EL (cell line): ENCODE measurements at places on chromosomes 3 and 15.

DNA sequence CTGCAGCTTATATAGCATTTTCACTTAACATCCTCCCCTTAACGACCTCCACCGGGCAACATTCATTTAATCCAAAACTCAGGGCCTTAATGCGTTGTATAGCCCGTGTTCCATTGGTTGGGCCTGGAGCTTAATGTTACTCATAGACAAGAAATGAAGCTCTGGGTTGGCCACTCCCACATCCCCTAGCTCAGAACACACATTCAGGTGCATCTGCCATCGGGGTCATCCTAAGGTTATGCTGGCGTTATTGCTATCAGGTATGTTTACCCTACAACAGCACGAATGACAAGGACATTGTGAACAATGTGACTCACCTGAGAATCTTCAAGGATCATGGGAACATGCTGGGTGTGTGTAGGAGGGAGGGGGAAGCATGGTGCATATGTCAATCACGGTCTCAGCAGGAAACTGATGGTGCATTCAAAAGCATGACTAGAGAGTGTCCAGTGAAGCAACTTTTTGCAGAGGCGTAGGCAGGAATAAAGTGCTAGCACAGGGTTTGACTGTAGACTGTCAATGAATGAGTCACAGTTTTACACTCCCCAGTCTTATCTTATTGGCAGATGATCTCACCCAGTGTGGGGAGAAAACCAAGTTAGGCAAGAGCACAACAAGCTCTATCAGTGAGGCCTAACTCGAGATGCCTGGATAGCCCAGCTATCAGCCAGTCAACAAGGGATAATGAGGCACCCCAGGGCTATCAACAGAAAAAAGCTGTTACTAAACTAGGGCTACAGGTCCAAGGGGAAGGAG is 402.1 kb upstream of the MCTP2 start:
- DNase-seq, result no peak

GRCh38 chr15:70853318-70853972 is 512 bp downstream of the LARP6 start:
- peak; percentile 67 for DNase-seq

- peak; percentile 88 for DNase-seq
These were observed 24.6 kb upstream of the SRP14 start for GRCh38 chr15:40063563-40064011.

DNA sequence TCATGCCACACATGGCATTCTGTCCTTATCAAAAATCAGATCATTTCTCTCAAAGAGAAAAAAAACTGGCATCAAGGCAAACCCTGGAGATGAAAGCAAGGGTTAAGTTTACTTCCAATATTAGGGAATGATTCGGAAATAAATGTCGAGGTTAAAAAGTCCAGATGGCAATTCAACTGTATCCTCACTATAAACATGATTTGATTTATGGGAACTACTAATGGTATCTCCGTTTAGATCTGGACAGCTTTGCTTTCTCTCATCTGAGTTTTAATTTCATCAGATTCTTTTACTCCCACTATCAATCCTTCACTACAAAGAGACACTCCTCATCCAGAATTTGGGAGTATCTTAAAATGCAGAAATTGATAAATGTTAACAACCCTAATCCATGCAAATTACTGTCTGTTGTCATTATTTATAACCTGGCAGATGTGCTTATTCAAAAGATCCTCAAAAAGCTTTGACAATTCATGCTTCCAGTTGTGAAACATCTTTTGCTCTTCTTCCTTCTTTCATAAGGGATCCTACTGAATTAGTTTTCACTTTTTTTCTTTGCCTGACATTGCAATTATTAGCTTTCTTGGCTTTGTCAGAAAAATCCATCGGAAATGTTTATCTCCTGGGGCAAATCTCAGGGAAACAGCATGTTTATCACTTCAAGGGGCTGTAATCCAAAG is 903.2 kb downstream of the MCTP2 start:
- DNase-seq, result peak; percentile 56

DNA sequence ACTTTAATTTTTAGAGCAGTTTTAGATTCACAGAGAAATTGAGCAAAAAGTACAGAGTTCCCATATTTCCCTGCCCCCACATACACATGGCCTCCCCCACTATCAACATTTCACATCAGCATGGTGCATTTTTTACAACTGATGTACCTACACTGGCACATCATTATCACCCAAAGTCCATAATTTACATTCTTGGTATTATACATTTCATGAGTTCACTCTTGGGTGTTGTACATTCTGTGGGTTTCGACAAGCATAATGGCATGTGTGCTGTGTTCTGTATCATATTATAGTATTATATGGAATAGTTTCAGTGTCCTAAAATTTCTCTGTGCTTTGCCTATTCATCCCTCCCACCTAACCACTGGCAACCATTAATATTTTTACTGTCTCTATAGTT is 419.8 kb upstream of the THBS1 start:
- no peak for DNase-seq

DNA sequence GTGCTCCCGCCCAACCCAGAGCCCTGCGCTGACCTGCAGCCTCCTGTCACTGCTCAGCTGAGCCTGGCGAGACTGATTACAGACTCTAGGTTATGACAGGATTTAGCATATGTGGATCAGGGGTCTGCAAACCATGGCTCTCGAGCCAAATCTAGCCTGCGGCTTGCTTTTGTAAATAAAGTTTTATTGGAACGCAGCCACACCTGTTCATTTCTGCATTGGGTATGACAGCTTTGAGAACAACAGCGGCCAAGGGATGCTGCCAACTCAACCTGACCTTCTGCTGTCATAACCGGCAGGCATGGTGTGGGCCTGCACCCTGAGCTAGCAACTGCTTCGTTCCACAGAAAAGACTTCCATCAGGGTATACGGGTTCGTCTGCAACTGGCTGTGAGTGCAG is 50.5 kb upstream of the IQSEC1 start:
- DNase-seq, result no peak

DNA sequence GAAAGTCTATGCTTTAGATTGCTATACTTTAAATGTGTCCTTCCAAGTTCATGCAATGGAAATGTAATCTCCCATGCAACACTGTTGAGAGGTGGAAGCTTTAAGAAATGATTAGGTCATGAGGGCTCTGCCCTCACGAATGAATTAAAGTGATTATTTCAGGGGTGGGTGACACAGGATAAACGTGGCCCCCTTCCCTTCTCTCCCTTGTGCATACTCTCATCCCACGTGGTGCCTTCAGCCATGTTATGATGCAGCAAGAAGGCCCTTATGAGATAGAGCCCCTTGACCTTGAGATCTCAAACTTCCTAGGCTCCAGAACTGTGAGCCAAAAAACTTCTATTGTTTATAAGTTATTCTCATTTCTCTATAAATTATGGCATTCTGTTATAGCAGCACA is 183.3 kb downstream of the TNIK start:
- DNase-seq, result no peak

DNA sequence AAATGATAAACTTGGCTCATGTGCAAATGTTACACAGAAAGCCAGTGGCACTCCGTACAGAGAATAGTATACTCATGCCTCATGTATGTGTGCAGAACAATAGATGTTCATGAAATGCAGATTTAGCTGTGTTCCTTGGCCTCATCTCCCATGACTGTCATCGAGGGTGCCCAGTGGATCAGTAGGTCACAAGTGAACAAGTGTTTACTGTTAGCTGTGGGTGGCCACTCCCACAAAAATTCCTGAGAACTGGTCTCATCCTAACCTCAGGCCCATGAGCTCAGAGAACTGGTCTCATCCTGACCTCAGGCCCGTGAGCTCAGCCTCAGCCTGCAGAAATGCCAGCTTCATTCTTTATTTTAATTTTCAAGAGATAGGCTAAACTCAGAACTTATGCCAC is 124.1 kb downstream of the GADL1 start:
- peak; percentile 95 for DNase-seq

GRCh38 chr15:69668963-69669362 is 216.3 kb downstream of the RPLP1 start:
- DNase-seq, result no peak

DNA sequence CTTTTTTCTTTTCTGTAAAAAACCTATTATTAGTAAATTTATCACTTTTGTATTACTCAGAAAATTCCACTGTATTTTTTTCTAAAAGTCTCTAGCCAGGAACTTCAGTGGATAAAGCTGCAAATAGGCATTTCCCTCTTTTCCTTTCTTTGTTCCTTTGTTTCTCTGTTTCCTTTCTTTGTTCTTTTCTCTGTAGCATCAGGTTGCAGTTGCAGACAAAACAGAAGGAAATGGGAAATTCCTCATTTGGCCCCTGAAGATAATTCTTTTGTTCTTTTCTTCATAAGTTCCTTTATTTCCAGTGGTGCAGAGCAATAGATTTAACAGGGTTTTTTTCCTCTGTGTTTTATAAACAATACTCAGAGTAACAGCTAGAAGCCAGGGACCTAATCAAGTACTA is 416.5 kb downstream of the TBL1XR1 start:
- DNase-seq, result no peak

GRCh38 chr3:187181454-187182170 is 15.7 kb upstream of the RTP1 start:
- no peak for DNase-seq

DNA sequence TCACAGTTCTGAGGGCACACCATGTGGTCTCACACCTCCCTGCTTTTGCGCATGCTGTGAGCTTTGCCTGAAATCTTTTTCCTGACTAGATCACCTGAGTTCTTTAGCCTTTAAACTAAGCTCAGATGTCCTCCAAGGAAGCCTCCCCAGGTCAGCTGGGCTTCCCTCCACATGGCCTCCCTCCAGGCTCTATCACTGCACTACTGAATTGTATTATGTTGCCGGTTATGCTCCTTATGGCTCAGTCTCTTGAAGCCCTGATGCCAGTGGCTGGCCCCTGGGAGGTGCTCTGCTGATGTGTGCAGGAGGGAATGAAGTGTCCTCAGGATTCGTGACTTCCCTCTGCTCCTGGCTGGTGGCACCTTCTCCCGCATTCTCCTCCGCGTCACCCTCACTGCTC is 93.3 kb upstream of the BLM start:
- no peak for DNase-seq

DNA sequence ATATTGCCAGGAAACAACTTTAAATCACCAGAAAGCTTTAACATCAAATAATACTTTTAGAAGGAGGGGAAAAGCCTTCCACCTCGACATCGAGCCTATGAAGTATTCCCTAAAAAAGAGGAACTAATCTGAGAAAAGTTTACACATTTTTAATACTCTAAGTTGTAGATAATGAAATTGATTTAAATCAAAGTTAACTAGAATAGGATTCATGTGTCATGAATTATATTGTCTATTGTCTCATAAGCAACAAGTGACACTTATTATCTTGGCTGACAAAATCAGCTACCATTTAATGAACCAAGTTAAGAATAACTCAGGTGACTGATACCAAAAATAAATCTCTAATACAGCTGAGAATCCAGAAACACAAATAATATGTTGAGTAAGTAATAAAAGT is 56.6 kb downstream of the TSC22D2 start:
- no peak for DNase-seq

DNA sequence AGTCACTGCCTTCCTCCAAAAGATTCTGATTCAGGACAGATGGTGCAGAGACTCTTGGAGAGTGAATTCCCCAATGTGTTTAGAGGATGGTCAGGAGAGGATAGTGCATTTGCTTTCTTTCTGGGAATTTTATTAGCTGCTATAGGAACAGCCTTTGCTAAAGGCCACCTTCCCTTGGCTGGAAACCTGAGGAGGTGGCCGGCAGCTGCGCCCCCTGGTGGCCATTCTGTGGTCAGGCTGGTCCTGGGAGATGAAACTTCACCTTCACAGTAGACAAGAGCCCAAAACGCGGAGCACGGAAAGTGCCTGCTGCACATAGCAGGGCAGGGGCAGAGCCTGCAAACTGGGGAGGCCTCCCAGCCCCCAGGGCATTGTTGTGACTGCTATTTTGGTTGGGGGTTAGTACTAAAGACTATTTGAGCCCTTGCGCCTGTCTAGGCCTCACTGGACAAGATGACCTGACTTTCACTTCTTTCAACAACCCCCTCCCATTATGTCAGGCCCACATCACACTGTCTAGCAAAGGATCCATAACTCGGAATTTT is 34.3 kb downstream of the SEC22C start:
- peak; percentile 50 for DNase-seq

GRCh38 chr3:151372063-151372820 is 12.3 kb downstream of the P2RY12 start:
- no peak for DNase-seq

DNA sequence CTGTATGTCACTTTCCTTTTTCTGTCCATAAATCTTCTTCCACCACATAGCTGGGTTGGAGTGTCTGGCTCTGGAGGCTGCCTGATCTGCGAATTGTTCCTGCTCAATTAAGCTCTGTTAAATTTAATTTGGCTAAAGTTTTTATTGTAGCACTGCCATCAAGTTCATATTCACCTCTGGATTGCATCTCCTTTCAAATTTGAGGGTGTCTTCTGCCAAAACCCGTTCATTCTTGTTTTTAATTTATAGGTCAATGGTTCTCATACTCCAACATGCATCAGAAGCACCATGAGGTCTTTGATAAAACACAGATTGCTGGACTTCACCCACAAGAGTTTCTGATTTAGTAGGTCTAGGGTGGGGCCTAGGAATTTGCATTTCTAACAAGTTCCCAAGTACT is 276.5 kb upstream of the NECTIN3 start:
- no peak for DNase-seq

DNA sequence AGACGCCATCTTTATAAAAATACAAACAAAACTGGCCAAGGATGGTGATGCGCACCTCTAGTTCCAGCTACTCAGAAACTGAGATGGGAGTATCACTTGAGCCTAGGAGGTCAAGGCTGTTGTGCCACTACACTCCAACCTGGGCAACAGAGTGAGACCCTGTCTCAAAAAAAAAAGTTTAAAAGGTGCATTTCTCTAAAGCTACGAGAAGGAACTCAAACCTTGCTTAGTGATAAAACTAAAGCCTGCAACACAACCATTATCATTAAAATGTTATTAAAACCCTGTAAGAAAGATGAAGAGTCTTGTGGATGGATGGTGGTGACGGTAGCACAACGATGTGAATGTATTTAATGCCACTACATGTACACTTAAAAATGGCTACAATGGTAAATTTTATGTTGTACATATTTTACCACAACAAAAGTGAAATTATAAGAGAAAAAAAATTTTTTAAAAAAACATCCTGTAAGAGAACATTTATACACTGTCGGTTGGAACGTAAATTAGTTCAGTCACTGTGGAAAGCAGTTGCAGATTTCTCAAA is 3.1 kb downstream of the PLD1 start:
- no peak for DNase-seq

DNA sequence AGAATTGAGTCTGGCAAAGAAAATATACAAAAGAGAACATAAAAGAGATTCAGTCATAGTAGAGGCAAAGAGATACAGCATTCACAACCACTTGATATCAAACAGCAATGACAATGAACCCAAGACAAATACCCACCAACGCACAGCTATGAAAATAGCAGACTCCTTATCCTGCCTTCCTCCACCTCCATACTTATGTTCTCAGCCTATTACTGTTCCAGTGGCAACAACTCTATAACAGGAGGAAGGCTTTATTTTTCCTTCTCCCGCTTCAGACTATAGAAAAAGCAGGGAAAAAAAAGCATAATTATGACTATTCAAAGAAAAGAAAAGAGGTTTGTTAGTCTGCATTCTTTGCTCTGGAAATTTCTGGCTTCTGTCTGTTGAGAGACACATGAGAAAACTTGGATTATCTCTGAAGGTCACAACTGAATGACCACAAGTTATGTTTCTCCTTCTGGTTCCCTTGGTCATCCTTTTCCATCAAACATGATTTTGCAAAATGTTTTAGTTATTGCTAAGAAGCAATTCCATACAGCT is 81.2 kb upstream of the PLXND1 start:
- DNase-seq, result no peak

- DNase-seq, result peak; percentile 74
These were observed 37.4 kb downstream of the WWTR1 start for GRCh38 chr3:149620291-149621020.

- DNase-seq, result no peak
These were observed 17.4 kb upstream of the ST3GAL6 start for GRCh38 chr3:98745718-98746117.
